ENCODE measurements at places on chromosomes 4 and X.

DNA sequence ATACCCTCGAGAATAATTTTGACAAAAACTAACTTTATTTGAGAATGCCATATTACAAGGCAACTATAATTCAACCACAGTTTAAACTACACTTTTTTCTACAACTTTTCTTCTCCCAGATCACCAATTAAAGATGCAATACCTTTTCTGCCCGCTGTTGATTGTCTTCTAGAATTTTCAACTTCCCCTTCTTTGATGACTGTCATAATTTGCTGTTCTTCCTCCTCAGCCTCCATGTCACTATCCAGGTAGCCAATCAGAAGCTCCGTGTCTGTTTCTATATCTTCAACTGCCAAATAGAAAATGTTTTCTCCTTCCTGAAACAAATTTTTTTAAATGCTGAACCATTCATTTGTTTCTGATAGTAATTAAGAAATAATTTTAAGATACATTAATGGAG is 101.5 kb downstream of the PRDM5 start:
- DNase-seq, result no peak

DNA sequence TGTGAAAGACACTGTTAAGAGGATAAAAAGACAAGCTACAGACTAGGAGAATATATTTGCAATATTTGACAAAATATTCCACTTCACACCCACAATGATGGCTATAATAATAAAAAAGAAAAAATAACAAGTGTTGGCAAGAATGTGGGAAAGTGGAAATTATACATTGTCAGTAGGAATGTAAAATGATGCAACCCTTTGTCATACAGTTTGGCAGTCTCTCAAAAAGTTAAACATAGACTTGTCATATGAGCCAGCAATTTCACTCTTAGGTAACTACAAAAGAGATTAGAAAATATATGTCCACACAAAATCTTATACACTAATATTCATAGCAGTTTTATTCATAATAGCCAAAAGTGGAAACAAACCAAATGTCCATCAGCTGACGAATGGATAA is 5.2 kb upstream of the RADX start:
- no peak for DNase-seq

DNA sequence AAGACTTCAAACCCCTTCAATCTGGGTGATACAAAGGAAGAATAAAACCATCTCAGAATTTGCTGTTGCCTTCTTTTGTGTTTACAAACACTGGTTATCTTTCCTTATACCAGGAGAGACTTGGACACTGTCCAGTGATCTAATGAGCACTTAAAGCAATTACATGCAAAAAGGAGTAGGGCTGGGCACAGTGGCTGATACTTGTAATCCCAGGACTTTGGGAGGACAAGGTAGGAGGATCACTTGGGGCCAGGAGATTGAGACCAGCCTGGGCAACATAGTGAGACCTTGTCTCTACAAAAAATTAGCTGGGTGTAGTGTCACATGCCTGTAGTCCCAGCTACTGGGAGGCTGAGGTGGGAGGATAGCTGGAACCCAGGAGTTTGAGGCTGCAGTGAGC is 95.7 kb upstream of the DRD5 start:
- no peak for DNase-seq

- no peak for DNase-seq
Measured at GRCh38 chr4:54746218-54746617, 88.5 kb downstream of the KIT start.

DNA sequence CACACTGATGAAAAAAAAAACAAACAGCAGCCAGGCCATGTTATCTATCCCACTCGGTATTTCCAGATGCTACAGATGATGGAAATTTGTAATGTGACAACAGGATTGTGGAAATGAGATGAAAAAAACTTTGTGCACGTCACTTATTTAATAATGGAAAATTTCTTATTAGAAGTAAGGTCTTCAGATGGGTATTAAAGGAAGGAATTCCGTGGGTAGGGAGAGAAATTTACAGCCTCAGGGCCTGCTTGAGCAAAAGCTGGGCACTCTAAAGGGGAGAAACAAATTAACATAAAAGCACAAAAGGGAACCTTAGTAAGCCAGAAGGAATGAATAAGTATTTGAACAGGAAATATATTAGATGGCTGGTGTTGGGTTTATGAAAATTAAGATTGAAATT is 4.2 kb upstream of the PKD2 start:
- DNase-seq, result no peak

- DNase-seq, result no peak
Measured at GRCh38 chr4:165663411-165663810, 209.6 kb upstream of the TLL1 start.

DNA sequence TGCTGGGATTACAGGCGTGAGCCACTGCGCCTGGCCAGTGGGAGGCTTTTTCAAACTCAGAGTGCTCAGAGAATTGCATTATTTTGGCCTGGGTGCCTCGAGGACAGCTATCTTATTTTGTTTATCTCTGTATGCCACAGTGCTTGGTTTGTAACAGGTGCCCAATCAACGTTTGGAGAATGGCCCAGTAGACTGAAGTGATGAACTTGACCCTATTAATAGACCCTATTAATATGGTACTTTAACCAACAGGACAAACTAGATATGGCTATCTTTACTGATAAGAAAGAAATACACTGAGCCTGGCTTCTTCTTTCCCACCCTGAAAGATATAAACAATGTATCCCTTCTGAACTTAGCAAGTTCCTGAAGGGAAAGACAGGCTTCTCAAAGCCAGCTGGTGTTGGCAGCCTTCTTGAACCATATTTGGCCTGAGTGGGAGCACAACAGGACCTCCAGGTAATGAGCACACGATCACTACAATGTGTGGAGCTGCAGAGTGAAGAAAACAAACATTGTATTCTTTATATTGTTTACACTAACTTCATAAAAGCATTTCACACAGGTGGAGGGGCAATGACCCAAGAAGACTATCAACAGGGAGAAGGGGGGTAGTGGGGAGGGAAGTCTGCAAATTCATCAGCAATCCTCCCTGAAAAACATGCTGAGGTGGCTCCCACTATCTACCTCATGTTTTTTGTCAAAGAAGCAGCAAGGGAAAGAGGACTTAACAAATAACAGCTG is 41.7 kb downstream of the PRPS1 start:
- no peak for DNase-seq

- DNase-seq, result no peak
Measured at GRCh38 chr4:112823156-112823555, 186.2 kb downstream of the LARP7 start.
